ENCODE measurements at places on chromosomes 2 and 18.

DNA sequence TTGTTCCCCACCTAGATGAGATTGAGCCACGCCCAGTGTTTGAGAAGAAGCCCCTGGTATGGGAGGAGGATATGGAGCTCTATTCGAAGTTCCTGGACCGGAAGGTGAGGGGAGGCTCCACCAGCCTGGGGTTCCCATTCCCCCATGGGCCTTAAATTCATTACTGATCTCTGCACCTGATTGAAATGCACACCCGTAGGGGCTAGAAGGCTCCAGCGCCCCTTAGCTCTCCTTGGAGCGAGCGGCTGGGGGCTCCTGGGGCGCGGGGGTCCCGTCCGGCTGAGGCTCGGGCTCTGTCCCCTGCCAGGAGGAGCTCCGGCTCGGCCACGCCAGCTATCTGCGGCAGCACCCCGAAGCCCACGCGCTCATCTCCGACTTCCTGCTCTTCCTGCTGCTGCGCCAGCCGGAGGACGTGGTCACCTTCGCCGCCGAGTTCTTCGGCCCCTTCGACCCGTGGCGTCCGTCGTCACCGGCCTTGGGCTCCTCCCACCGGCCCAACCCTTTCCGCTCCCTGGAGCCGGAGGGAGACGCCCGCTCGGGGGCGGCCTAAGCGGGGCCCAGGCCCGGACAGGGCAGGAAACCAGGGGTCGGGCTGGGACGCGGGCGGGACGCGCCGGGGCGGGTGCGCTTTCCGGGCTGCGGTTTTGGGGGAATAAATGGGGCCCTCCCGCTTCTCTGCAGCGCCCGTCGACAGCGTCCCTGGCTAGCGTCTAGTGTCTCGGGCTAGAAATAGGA, 10.9 kb downstream of the CATIP start:
- DNase-seq: peak; percentile 98

DNA sequence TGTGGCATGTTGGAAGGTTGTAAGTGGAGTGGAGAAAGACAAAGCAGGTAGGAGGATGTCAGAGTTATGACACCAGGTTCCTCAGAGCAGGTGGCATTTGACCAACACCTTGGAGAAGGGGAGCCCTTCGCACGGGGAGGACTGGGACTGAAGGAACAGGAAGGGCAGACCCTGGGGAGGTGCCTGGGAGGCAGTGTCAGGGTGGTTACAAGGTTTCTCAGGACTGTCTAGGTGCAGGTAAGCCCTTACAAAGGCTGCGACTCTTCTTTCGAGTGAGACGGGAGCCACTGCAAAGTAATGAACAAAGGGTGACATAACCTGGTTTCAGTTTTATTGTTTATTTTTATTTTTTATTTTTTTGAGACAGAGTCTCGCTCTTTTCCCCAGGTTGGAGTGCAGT, 84.6 kb downstream of the EIF2AK3 start:
- no peak for DNase-seq

GRCh38 chr2:28101892-28102291, 211.4 kb downstream of the BABAM2 start:
- DNase-seq: no peak

DNA sequence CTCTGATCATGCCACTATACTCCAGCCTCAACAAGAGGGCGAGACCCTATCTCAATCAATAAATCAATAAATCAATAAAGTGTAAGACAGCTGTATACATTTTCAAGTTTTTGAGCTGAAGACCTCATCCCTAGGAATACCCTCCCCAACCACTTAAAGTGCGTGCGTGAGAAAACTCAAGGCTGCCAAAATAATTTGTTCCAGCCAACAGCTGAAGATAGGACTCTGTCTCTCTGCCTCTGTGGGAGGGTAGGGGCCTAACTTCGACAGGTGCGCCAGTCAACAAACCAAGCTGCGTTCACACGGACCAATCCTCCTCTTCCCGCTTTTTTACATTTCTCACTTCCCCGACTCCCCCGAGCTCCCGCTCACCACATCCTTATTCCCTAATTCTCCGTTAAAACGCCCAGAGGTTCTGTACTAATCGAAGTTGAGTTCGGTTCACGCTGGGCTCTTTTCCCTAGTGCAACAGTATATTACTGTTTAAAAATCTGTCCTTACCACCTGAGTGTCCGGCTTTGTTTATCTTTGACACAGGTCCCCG, 618 bp downstream of the POLR2D start:
- peak; percentile 46 for DNase-seq

DNA sequence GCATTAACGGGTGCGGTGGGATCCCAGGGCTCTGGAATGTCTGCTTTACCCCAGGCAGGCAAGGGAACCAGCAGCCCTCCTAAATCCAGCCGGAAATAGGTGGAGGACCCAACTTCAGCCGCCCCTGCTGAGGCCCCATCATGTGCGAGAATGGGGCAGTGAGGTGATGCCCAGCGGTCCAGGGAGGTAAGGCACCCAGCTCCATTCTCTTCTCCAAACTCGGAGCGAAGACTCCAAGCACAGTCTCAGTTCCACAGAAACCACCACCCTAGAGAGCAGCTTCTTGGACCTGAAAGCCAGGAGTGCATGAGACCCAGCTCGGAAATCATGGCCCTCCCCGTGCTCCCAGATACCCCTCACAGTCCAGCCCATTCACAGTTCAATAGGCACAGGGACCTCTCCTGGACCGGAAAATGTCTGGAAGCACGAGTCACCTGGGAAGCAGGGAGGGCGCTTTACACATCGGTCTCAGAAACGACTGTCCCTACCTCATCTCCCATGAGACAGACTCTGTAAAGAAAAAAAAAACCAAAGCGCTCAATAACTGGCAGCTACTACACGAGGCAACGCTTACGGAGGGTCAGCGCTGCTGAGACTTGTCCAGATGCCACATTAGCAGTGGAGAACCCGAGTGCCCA, 2.0 kb downstream of the SDC1 start:
- no peak for DNase-seq

GRCh38 chr2:112960230-112960825, 17.5 kb upstream of the IL36G start:
- DNase-seq: no peak

- no peak for DNase-seq
Measured at GRCh38 chr2:139850254-139850890, 1070.2 kb upstream of the NXPH2 start.

DNA sequence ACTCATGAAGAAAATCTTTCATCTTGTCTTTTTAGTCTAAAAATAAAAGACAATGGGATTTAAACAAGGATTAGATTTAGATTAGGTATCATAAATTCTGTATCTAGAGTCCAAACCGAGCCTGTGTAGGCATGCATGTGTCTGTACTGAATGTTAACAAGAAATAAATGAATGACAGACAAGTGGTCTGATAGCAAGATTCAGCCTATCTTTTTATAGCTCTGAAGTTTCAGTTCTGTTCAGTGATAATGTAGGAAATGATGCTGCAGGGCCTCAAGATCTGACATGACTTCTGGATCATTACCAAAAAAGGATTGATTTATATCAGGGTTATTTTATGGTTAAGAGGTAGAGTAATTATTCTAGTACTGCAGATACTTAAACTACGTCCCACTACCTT, 137.0 kb upstream of the ATP5MC3 start:
- no peak for DNase-seq

GRCh38 chr2:198175271-198175670, 370.9 kb downstream of the PLCL1 start:
- DNase-seq: no peak

- no peak for DNase-seq
Measured at GRCh38 chr18:13496691-13497281, 229.6 kb downstream of the FAM210A start.

DNA sequence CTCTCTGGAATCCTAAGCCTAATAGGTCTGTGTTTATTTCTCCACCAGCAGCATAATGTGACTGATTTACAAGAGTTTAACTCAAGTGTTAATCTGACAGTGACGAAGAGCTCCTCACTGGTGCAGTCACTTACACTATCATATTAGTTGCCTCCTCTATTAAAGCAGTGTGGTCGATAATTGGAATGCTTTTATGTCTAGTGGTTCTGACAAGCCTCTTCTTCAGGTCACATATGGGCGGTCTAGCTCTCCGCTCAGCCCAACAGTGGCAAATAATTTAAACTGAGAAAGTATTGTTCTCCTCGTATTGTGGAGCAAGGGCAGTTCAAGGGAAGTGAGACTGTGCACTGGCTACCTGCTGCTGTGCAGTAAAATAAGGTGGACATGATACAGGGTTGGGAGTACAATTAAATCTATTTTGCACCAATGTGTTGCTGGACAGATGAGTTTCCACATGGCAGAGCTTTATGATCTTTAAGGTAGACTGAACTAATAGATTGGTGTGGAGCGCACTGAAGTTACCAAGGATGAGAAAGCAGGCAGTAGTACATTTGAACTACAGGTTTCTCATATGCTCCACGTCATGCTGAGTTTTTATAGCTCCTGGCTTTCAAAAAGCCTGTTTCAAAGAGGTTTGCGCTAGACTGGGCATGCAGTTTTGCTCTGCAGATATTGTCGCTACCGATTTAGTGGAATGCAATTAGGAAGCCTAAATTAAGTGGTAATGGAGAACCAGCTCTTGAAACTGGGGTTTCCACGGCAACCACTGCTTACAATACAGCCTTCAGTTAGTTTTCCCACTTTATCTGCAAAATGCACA, 151.7 kb upstream of the POU3F3 start:
- DNase-seq: no peak

- no peak for DNase-seq
Measured at GRCh38 chr2:188142088-188142487, 149.6 kb upstream of the GULP1 start.

DNA sequence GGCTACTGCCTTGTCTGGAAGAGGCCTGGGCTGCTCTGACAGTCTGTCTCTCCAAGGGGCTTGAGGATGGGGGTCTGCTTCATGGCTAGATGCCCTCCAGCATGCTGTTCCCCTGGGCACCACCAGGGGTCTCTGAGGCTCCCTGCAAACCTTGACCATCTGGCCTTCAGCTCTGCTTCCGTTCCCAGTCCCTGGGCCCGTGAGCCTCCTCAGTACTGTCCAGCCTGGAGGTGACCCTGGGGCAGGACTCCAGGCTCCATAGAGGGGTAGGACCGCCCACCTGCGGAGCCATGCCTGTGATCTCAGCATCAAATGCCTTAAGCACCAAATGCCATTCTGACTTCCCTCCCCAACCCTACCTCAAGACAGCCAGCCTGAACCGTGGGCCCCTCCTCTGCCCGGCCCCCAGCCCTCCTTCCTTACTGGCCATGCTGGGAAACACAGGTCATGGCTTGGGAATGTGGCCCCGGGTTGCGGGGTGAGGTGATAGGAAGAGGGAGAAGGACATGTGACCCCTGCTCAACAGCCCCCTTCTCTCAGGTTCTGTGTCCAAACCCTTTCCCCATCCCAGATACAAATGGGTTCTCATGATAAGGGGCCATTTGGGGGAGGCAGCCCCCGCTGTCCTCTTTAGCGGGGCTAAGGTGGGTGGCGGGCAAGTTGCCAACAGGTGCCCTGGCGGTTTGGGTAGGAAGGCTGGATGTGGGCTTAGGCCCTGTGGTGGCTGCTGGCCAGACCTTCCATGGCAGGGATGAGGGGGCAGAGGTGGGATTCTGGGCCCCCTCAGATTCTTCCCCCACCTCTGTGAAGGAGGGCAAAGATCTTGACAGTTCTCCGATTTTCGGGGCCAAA, 25.0 kb downstream of the SPEG start:
- peak; percentile 89 for DNase-seq

DNA sequence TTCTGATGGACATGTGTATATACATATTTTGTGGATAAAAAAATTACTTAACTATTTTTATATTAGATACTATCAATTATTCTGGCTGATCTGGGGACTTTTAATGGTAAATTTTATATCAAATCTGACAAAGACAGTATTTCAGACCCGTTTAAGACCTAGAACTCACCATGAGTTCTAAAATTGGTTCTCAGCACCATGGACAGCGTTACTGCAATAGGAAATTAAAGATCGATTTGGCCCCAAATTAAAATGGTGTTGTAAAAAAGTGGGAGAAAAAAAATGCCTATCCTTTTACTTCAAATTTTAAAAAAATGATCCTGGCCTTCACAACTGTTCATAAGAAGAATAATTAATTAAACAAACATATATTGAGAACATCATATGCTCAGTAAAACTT, 919 bp upstream of the SCN2A start:
- DNase-seq: no peak

GRCh38 chr18:9287036-9287435, 47.5 kb upstream of the TWSG1 start:
- DNase-seq: no peak

- DNase-seq: no peak
Measured at GRCh38 chr2:201794294-201794693, 12.0 kb upstream of the CDK15 start.

- no peak for DNase-seq
Measured at GRCh38 chr2:176851200-176851888, 361.2 kb upstream of the HNRNPA3 start.

DNA sequence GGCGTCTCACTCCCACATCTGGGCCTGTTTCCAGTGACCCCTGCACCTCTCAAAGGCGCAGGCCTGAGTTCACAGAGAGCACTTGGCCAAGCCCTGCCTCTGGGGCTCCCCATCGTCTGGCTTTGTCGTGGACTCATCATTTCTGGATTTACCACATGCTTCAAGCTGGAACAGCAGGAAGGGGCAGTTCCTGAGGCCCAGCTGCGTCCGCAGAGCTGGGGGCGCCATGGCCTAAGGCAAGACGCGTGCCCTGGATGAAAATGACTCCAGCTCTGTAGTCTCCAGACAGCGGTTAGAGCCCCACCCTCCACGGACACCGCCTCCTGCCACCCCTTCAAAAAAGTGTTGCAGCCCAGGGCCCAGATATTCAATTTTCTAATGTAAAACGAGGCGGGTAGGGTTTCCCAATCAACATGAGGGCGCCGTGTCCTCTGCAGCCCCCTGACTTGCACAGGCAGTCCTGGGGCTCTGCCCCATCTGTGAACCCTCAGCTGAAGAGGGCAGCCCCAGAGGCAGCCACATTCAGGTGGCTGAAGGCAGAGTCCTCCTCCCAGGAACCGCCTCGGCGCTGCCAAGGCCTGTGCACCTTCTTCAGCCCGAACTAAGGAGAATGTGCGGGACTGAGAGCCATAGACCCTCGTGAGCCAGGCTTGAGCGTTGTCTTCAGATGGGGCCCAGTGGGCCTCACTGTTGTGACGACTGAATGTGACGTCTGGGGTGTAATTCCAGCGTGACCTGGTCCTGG, 85.5 kb downstream of the NFATC1 start:
- no peak for DNase-seq

DNA sequence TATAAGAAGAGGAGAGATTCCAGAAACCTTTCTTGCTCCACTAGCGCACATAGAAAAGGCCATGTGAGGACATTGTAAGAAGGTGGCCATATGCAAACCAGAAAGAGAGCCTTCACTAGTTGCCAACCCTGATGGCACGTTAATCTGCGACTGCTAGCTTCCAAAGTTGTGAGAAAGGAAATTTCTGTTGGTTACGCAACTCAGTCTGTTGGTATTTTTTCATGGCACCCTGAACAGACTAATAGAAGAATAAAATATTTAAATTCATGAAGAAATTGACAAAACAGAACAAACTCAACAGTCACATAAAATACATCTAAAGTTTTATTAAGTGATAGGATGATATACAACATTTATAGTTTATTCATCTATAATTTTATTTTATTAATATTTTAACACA, 625.9 kb upstream of the NRXN1 start:
- DNase-seq: no peak

DNA sequence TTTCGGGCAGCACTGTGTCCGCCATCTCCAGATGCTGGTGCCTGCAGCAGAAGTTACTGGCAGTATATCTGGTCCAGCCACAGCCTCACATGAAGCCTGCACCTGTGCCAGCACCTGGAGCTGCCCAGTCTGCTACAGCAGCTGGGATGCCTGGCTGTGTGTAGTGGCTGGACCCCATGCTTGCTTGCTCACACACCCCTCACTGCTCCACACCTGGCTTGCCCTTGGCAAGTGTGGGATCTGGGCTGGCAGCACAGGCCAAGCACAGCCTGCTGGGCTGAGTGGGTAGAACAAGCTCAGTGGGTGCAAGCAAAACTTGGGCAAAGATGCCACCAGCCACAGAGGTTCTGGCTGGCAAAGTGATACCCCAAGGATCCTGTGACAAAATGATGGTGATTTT, 209.4 kb upstream of the RASGRP3 start:
- DNase-seq: no peak
